ENCODE measurements at places on chromosomes 5 and 9. TPM values are rescaled to one million over a fixed set of nuclear protein-coding genes. Genes with fewer than 3 reads are reported as not detected.

NCBP1 gene
- 28.0 TPM for total RNA-seq

GRCh38 chr5:142906863-142907671, 136.9 kb downstream of the ARHGAP26 start:
- no peak for DNase-seq

DNA sequence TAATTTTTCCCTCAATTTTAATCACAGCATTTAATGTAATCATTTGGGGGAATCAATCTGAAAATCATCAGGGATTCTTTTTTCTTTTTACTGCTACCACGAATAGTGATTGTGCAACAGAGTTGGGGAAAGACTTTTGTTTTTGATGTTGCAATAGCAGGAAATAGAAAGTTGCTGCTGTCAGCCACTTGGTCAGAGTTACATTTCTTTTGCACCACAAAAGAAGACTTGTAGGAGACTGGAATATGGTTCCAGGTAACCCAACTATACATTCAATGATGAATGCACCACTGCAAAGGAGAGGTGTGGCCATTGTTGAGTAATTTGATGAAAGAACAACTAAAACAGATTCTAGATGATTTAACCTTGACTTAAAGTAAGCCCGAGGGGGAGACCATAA, 46.3 kb upstream of the PALM2AKAP2 start:
- DNase-seq, result no peak

DNA sequence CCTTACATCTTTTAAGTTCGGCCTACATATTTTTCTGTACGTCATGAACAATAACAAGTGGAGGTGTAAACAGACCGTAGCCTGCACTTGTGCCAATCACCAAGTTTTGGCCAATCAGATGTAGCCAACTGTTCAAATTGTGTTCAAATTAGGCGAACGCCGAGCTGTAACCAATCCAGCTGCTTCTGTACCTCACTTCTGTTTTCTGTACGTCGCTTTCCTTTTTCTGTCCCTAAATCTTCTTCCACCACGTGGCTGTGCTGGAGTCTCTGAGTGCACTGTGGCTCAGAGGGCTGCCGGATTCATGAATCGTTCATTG, 26.4 kb downstream of the TRIM14 start:
- DNase-seq, result no peak

CARTPT gene
- total RNA-seq, result not detected

HDHD3 gene
- 15.6 TPM for total RNA-seq

MARVELD2 gene
- total RNA-seq, result 7.7 TPM

DNA sequence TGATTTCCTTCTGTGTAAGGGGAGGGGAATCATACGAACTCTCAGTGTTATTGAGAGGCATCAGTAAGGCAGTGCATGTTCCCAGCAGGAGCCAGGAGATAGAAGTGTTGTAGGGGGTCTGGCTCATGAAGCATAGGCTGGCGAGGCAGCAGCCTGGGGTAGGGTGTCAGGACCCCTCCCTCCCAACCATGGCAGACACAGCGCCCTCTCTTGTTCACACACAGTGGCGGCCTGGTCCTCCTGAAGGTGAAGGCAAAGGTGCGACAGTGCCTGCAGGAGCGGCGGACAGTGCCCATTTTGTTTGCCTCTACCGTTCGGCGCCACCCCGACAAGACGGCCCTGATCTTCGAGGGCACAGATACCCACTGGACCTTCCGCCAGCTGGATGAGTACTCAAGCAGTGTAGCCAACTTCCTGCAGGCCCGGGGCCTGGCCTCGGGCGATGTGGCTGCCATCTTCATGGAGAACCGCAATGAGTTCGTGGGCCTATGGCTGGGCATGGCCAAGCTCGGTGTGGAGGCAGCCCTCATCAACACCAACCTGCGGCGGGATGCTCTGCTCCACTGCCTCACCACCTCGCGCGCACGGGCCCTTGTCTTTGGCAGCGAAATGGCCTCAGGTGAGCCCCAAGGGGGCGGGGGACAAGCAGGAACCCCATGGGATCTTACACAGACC, 4.7 kb downstream of the SLC27A4 start:
- no peak for DNase-seq

GRCh38 chr5:159412284-159413046, 82.2 kb upstream of the IL12B start:
- no peak for DNase-seq

QRFP gene
- not detected for total RNA-seq

DNA sequence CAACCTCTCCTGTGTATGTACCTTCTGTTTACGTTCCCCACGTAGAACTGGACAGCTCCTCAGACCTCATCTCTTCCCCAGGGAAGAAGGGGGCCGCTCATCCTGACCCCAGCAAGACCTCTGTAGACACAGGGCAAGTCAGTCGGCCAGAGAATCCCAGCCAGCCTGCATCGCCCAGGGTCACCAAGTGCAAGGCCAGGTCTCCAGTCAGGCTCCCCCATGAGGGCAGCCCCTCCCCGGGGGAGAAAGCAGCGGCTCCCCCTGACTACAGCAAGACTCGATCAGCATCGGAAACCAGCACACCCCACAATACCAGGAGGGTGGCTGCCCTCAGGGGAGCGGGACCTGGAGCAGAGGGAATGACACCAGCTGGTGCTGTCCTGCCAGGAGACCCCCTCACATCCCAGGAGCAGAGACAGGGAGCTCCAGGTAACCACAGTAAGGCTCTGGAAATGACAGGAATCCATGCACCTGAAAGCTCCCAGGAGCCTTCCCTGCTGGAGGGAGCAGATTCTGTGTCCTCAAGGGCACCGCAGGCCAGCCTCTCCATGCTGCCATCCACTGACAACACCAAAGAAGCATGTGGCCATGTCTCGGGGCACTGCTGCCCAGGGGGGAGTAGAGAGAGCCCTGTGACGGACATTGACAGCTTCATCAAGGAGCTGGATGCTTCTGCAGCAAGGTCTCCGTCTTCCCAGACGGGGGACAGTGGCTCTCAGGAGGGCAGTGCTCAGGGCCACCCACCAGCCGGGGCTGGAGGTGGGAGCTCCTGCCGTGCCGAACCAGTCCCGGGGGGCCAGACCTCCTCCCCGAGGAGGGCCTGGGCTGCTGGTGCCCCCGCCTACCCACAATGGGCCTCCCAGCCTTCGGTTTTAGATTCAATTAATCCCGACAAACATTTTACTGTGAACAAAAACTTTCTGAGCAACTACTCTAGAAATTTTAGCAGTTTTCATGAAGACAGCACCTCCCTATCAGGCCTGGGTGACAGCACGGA, 86.7 kb downstream of the GOLPH3 start:
- DNase-seq, result no peak

DNA sequence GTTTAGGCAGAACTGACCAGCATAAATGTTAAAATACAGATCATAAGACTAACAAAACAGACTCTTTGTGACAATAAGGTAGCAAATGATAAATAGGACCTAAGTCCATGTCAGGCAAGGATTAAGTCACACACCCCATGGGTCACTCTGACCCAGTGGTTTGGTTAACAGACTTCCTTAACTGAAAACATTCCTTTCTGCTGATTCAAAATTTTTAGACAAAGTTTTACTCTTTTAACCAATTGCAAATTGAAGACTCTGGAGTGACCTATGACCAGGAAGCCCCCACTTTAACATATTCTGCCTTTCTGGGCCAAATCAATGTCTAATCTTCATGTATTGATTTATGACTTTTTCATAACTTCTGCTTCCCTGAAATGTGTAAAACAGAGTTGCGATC, 4.9 kb upstream of the NXNL2 start:
- peak; percentile 91 for DNase-seq

GRCh38 chr5:10452768-10453331, 11.2 kb downstream of the ROPN1L start:
- peak; percentile 96 for DNase-seq

PCDHB8 gene
- 0.36 TPM for total RNA-seq

DNA sequence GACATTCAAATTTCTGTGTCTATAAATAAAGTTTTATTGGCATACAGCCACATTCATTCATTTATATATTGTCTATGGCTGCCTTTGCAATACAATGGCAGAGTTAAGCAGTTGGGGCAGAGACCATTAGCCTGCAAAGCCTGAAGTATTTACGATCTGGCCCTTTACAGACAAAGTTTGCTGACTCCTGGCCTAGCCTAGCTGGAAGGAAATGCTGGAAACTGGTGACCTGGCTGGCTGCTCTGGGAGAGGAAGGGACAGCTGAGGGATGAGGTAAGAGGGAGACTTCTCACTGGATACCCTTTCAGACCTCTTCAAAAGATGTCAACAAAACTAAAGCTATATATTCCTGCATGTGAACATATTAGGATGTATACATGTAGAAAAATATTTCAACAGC, 66.0 kb upstream of the PPARGC1B start:
- no peak for DNase-seq

- no peak for DNase-seq
Measured at GRCh38 chr5:148725675-148726074, 71.3 kb upstream of the HTR4 start.

DNA sequence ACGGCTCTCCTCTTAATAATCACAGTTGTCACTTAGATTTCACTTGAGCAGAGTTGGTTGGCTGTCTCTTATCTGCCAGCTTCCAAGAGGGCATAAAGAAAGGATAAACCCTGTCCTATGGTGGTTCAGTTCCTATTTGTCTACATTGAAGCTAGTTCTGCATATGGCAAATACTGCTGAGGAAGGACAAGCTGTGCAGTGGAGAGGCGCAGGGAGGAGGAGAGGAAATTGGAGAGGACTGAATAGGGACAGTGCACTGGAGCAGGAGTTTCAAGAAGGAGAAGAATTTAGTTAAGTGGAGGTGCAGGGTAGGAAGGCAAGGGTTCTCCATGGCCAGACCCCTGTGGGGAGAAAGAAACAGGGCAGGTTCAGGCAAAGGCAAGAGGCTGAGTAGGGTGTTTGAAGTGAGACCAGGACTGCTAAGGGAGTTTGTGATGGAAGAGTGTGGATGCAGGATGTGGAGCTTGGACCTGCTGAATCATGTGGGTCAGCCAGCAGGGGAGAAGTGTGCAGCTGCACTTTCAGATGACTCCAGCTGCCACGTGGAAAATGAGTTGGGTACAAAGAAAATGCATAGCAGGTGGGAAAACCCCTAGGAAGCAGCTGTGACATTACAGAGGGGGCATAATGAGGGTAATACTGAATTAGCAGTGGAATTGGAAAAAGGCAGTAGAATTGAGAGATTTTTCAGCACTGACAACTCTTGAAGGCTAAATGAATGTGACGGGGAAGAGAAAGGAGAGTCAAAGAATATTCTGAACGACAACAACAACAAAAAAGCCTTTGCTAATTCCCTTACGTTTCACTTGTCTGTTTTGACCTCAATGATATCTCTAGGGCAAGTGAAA, 66.8 kb downstream of the MAMDC2 start:
- no peak for DNase-seq

- peak; percentile 98 for DNase-seq
Measured at GRCh38 chr9:127977884-127978647, 2.7 kb downstream of the EEIG1 start.

SGCD gene
- total RNA-seq, result 33.3 TPM

DNA sequence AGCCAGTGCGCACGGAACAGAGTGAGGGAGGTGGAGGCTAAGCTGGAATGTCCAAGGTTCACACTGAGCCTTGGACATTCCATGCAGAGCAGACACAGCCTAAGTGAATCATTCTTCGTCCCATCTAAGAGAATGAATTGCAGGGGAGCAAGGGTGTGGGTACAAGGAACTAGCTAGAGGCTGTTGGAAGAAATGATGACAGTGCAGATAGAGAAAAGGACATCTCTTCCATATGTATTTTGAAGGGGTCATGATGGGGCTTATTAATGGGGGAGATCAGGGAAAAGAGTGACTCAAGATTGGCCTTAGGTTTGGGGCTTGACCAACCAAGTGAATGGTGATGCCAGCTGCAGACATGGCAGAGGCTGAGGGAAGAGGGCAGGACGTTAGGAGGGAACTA, 59.2 kb downstream of the MTX3 start:
- DNase-seq, result no peak

BDP1 gene
- total RNA-seq, result 20.0 TPM

DNA sequence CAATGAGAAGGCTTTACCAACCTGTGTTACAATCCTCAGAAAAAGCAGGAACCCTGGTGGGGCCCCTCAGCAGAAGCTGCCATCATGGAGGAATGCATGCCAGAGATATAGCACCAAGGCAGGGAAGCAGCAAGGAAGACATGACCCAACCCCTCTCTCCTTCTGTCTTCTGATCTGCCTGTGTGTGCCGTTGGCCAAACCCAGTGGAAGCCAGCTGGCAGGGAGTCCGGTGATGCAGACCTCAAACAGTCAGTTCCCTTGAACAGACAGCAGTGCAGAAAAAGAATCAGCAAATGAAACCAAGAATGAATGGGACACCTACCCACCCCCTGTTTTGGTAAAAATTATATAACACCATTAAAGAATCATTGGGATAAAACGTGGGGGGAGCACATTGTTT, 234.2 kb downstream of the ZNF608 start:
- DNase-seq, result no peak

DNA sequence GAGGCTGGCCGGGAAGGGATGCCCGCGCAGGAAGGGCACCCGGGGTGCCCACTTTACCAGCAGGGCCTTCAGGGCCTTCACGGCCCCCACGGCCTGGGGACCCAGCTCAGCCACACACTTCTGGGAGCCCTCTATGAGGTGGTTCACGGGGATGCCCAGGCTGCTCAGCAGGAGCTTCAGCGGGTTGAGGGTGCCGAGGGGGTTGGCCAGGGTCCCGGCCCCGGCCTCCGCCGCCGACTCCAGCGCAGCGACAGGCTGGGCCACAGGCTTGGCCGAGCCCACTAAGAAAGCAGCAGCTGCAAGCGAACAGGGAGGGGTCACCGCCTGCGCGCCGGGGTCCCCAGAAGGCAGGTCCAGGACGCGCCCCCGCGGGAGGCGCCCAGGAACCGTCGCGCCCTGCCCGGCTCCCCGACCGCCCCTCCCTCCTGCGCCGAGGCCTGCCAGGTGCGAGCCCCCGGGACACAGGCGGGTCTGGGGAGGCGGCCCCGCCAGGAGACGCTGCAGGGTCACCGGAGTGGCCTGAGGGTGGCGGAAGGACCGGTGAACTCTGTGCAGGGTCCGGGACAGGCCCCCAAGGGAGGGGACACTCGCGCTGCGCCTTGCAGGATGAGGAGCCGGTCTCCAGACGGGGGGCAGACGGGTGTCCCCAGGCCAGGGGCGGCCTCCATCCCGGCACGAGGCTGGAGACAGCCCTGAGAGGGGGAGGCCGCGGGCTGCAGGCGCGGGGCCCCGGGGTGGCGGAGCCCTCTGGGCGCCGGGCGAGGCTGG, 572 bp downstream of the SCGB3A1 start:
- DNase-seq, result peak; percentile 79

GRCh38 chr9:37029304-37029775, 4.7 kb downstream of the PAX5 start:
- peak; percentile 44 for DNase-seq

GRCh38 chr5:177545487-177546257, 8.7 kb downstream of the FAM193B start:
- peak; percentile 90 for DNase-seq

Measured in osteoblast (primary cell).